ENCODE measurements at places on chromosomes 6 and 20. TPM values are rescaled to one million over a fixed set of nuclear protein-coding genes. Genes with fewer than 3 reads are reported as not detected.
A peak's percentile ranks its signal among the peaks of the same experiment; 100 is the strongest.

GRCh38 chr6:111399626-111400025, 83.4 kb downstream of the REV3L start:
- peaks cover 24% of the 10 kb centered on the region for H3K36me3 ChIP-seq
- no peak for DNase-seq
- H3K27ac ChIP-seq, result no peak overlapping the region
- H3K4me1 ChIP-seq, result no peaks in the 10 kb centered on the region
- no peak overlapping the region for H3K4me3 ChIP-seq
- no peaks in the 10 kb centered on the region for H3K27me3 ChIP-seq

GRCh38 chr20:44632103-44632752, 19.3 kb downstream of the ADA start:
- H3K27ac ChIP-seq, result no peak overlapping the region
- no peak overlapping the region for H3K4me3 ChIP-seq
- H3K36me3 ChIP-seq, result 0 out of 2 replicates have a peak, but pooled peaks cover 2% of the 10 kb centered on the region
- no peak for DNase-seq

DNA sequence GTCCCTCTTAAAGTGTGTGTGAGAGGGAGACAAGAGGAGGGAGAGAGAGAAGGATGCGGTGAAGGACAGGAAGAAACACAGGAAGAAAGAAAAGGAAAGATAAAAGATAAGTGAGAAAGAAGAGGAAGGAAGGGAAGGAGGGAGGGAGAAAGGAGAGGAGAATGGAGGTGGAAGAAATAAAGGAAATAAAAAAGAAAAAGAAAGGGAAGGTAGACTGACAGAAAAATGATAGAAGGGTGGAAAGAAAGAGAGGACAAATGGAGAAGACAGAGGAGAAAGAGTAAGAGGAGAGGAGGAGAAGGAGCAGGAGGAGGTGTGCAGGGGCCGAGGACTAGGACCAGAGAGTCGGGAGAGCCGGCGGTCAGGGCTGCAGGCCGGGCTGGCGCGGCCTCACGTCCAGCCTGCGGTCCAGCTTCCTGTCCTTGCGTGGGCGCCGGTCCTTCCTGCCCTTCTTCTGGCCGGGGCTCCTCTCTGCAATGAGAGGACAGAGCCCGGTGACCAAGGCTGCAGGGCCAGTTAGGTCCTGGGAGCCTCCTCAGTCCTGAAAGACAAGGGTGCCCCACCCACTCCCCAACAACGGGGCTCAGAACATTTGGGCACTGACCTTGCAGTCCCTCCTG, 42.0 kb downstream of the RSPO4 start:
- no peak overlapping the region for H3K27ac ChIP-seq
- H3K4me1 ChIP-seq, result no peaks in the 10 kb centered on the region
- no peak overlapping the region for H3K4me3 ChIP-seq
- no peak for DNase-seq

DNA sequence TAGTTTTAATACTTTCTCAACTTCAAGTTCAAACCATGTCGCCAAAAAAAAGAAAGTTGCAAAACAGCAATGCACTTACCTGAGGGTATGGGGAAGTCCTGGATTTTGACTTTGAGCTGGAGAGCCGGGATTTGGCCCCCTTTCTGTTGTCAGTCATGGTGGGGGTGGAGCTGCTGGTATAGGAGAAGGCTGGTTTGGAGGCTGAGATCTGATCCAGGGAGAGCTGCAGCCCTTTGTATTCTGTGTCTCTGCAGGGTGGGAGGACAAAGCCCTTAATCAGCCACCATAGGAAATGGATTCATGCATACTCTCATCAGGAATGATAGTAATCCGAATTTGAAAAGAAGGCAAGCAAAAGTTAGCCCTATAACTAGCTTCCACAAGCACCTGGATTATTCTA, 44.0 kb downstream of the SIM1 start:
- H3K4me1 ChIP-seq, result no peaks in the 10 kb centered on the region
- H3K27ac ChIP-seq, result no peak overlapping the region
- H3K36me3 ChIP-seq, result no peaks in the 10 kb centered on the region
- H3K4me3 ChIP-seq, result no peak overlapping the region
- DNase-seq, result no peak
- peaks cover 16% of the 10 kb centered on the region for H3K27me3 ChIP-seq

DNA sequence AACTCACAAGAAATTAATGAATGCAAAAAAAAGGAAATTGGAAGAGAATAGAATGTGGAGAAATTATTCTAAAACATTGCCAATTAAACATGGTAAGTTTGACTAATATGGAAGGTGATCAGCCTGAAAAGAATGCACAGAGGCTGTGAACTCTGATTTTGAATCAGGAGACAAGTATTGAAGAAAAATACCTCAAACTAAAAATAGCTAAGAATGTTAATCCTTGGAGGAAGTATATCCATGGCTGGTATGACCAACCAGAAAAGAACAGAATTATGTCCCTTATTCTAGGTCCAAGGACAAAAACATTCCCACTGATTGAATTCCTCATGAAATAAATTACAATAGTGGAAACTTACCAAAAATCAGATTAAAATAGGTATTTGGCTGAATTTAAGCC, 7.3 kb upstream of the RIMS1 start:
- DNase-seq, result peak; percentile 49
- H3K36me3 ChIP-seq, result no peaks in the 10 kb centered on the region
- H3K27me3 ChIP-seq, result no peaks in the 10 kb centered on the region
- no peaks in the 10 kb centered on the region for H3K4me1 ChIP-seq
- H3K27ac ChIP-seq, result no peak overlapping the region
- H3K4me3 ChIP-seq, result no peak overlapping the region

Gene TRAPPC3L
- total RNA-seq, result not detected
